Fibroblast of skin of left biceps (primary cell): ENCODE measurements at places on chromosomes 7 and 10.
A peak's percentile ranks its signal among the peaks of the same experiment; 100 is the strongest.

DNA sequence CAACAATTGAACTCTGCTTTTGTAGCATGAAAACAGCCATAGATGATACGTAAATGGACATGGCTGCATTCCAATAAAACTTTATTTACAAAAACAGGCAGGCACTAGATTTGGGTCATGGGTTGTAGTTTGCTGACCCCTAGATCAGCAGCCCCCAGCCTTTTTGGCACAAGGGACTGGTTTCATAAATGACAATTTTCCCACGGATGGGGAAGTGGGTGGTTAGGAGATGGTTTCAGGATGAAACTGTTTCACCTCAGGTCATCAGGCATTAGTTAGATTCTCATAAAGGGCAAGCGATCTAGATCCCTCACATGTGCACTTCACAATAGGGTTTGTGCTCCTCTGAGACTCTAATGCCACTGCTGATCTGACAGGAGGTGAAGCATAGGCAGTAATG lies 16.5 kb upstream of the ANK3 start:
- DNase-seq: no peak

DNA sequence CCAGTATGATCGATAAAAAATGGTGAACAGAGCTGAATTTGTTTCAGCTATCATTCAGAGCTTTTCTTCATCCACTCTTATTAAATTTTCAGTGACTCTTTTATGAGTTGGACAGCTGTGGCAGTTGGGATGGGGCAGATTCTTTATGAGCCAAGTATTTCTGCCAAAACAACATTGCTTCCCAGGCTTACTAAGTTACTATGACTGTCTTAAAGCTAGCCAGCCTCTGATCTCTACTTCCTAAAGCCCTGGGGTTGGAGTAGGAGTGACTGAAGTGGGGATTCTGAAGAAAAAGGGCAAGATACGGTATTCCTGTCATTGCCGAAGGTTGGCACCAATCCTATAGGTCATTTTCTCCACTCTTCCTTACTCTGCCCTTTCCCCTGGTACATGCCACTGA lies 12.7 kb downstream of the RPP30 start:
- DNase-seq: no peak

DNA sequence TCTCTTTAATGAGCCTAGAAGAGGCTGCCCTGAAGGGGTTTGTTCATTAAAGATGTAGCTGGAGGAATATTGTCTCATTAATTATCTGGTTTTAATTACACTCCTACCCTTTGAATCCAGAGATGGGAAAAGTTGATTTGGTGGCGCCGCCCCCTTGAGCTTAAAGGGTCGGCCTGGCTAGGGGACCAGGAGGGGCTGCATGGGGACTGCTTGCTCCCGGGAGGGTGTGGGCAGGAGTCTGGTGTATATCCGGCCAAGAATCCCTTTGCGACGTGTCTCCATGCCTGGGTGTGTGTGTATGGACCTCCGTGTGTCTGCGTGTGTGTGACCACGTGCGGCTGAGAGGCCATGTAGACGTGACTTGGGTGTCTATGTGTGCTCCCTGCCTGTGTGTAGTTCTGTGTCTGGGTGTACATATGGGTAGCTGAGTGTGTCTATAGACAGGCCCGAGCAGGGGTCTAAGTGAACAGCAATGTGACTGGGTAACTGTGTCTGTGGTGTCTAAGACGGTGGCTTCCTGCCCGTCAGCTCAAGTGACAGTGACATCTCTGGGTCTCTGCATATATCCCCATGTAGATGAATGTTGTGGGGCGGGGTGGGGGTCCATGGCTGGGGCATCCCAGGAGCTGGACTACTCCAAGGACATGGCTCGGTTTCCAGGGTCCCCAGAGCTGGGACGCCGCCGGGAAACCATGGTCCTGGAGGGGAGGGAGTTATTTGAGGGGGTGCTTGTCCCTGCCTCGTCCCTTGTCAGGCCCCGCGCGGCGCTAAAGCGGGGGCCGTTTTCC lies 10.7 kb downstream of the LBX1 start:
- no peak for DNase-seq

DNA sequence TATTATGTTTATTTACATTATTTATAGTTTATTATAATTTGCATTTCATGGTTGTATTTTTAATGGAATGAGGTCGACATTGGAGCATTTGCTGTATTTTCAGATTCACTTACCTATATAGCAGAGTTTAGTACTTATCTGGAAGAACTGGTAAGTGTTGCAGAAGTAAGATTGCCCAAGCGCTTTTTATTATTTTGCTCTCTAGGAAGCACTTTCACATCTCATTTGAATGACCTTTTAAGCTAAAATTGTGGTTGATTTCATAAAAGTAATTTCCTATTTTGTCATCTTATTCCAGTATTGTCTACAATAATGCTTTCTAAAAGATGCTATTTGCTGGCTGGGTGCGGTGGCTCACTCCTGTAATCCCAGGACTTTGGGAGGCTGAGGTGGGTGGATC lies 28.6 kb downstream of the SEC61A2 start:
- no peak for DNase-seq

GRCh38 chr7:33876596-33877274 lies 28.6 kb upstream of the BMPER start:
- DNase-seq: no peak

DNA sequence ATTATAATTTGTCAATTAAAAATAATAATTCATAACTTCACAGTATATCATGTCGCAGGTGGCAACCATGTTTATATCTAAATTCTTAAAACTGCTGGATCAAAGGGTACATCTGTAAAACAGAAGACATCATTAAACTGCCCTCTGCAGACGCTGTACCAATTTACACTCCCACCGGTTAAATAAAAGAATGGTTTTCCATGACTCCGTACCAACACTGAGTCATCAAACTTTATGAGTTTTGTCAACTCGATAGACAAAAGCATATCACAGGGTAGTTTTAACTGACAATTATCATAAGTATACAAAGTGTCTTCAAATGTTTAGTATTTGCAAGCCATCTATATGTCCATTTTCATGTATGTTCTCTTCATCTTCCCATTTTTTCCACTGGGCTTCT lies 5.7 kb upstream of the GSTK1 start:
- DNase-seq: no peak

DNA sequence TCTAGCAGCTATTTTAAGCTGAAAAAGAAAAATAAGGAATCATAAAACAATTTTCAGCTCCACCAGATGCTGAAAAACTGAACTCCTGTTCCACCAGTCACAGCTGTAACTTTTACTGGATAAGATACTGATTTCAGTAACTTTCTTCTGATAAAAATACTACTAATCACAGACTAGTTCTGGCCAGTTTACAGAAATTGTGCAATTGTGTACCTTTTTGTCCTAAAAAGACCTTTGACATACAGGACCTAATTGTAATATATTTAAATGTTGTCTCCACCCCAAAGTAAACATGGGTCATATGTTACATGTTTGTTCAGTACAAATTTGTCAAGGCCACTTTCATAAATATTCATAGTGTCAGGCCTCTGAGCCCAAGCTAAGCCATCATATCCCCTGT lies 27.1 kb upstream of the PIP start:
- DNase-seq: no peak

DNA sequence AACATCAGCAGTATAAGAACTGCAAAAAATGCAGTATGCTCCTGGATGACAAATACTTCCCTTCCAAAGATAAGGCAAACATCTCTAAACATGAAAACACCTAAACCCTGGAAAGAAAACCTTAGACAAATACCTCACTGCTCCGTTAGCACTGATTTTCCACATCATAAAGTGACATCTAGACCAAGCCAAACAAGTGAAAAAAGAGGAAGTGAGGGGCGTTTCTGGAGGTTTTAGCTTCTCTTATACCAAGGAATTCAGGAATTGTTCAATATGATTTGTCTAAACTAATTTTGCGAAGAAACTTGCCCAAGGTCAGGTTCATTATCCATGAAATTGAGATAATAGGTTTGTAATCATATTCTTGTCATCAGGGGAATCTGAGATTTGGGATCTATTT lies 279.7 kb downstream of the ADRA2A start:
- no peak for DNase-seq

- peak; percentile 18 for DNase-seq
These were observed 92.7 kb upstream of the MKX start for GRCh38 chr10:27838361-27838760.

GRCh38 chr10:80491251-80492102 lies 37.4 kb downstream of the TSPAN14 start:
- no peak for DNase-seq

GRCh38 chr10:83372646-83373045 lies 766.7 kb upstream of the GHITM start:
- peak; percentile 42 for DNase-seq
